NCI-H748 treated with DMSO at 0.1 percent for 48 hours (cell line): ENCODE measurements at places on chromosomes 7 and 10.

DNA sequence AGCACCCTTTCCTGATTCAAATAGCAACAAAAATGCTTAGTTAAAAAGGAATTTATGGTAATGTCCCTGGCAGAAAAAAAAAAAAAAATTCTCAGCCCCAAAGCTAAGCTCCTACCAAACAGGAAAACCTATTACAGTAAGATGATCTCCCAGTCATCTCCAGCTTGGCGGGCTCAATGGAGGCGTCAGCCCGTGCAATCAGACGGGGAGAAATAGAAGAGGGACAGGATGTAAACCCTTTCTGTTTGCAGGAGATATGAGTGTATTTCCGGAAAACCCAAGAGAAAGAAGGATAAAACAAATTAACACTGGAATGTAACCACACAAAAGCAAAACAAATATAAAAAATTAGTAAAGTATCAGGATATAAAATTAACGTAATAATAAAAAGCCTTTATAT lies 242.8 kb downstream of the TCERG1L start:
- DNase-seq, result no peak

DNA sequence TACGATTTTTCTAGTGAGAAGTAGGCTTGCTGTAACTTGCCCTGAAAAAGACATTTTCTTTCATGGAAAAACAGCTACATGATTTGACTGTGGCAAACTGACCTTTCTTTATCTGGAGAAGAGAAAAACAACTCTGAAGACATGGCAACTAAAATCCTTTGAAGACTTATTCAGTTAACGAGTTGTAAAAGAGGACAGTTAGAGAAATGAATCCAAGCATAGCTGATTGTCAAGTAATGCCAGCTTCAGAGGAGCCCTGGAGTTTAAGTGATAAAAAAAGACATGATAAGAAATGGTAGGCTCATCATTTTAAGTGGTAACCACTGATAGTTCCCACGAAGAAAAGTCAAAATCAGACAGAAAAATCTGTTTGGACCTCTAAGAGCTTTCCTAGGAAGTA lies 19.6 kb downstream of the TMEM229A start:
- DNase-seq, result no peak

DNA sequence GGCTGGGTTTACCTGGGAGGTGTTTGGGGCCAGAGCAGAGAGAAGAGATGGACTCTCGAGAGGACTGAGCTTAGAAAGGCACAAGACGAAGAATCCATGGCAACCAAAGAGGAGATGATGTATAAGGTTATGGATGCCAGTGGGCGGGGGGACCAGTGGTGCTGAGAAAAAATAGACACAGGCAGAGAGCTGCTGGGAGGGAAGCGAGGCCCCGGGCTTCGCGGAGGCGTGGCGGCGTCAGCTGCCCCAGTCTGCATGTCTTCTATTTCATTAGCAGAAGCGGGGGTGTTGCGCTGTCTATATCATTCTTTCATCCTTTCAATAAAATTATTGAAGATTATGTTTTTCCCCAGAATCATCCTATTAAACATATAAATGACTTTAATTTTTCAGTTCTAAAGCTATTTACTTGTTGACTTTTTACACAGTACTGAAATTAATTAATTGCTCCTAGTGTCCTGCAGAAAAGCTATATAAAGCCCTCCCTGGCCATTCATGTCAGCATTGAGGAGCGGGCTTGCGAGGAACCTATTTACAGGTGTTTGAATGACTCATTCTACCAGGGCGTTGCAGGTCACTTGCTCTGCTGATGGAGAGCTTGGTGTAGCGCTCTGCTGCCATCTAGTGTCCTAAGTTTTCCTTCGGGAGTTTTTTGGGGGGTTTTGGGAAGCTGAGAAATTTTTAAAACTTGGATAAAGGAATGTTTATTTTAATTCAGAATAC lies 42.9 kb upstream of the BHLHA15 start:
- DNase-seq, result peak; percentile 57

DNA sequence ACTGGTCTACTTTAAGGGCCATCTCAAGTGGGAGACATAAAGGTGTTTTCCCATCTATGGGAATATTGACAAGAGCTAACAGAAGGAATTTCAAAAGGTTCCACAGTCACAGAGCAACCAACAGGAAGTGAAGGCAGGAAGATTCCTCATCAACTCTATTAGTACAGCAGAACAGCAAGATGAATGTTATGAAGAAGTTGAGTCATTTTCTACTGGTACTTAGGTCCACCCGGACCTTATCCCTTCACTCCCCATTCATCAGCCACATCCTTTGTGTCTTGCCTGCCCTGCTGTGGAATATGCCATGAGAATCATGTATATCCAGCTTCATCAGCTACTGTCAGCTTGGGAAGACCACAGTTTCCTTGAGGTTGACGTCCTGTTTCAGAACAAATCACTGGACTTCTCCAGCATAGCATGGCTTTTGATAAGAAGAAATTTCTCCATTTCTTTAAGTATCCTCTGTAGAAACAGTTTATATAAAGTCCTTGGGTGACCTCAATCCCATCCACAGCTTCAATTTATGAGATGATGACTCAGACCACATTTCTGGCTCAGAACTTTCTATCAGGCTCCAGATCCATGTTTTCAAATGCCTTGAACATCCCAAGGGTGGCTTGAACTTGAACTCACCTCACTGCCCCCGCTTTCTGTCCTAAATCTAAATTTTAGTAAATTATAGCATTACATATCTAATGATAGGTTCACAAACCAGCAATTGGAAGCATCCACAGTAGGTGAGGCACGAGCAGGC lies 84.9 kb upstream of the AGK start:
- no peak for DNase-seq

DNA sequence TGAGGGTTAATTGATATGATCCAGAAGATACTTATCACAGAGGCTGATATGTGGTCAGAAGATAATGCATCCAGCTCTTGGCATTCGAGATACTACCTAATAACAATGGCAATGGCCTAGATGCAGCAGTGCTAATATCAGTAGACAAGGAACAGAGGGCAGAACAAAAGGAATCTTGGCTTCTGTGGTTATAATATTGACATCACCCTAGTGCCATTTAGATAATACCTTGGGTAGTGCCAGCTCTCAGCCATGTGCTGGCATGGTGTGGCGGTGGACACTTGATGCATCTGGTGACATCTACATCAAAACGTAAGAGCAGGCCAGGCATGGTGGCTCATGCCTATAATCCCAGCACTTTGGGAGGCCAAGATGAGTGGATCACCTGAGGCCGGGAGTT lies 101.8 kb downstream of the CALN1 start:
- no peak for DNase-seq

DNA sequence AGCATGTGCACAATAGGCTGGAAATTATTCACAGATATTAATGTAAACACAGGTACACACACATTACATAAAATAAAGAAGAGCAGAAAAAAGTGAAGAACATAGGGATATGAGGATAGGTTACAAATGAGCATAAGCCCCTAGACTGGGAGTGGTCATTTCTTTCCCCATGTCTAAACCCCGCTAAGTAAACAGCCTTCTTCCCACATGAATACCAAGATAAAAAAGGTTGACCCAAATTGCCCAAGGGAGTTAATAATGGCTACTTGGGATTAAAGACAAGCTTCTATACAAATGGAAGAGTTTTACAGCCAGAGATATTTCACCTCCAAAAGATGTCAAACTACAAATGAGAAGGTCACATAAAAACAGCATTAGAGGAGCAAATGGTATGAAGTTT lies 527.1 kb upstream of the CELF2 start:
- DNase-seq, result no peak

DNA sequence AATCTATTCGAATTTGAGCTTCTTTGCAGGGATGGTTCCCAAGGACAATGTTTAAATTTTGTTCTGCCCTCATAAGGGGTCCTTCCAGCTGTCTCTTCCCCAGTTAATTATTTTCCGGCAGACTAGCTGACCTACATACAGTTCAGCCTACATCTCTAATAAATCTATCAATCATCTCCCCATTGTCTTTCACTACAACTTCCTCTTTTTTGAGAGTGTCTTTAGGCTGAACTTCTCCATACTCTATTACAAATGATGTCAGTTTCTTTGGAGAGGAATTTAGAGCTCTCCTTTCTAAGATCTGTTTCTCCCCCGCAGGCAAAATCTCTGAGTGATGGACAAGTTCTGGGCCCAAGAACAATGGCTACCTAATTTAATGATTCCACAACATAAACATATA lies 122.2 kb downstream of the PCLO start:
- no peak for DNase-seq

DNA sequence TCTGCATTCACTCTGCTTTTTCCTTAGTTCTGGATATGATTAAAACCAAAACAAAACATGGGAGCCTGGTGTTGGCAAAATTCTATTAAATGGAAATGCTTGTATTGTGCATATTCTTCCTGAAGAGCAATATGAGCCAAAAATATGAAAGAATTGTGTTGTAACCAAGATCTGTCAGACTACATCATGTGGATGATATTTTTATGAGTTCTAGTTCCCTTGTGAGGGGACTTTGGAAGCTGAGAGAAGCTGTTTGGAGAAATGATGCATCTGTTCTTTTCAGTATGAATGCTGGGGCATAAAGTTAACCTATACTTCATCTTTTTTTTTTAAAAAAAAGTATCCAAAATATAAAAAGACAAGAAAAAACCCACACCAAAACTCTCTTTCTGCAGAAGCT lies 782.7 kb downstream of the ANKRD7 start:
- DNase-seq, result no peak

GRCh38 chr7:148218603-148219002 lies 372.0 kb upstream of the C7orf33 start:
- DNase-seq, result no peak

GRCh38 chr7:13829914-13830900 lies 159.3 kb downstream of the ETV1 start:
- peak; percentile 87 for DNase-seq

GRCh38 chr10:123140164-123140982 lies 4.6 kb downstream of the HMX3 start:
- no peak for DNase-seq

- DNase-seq, result no peak
Measured at GRCh38 chr10:73234695-73235094, 12.4 kb downstream of the DNAJC9 start.

GRCh38 chr7:86961686-86962085 lies 97.8 kb downstream of the ELAPOR2 start:
- DNase-seq, result no peak

DNA sequence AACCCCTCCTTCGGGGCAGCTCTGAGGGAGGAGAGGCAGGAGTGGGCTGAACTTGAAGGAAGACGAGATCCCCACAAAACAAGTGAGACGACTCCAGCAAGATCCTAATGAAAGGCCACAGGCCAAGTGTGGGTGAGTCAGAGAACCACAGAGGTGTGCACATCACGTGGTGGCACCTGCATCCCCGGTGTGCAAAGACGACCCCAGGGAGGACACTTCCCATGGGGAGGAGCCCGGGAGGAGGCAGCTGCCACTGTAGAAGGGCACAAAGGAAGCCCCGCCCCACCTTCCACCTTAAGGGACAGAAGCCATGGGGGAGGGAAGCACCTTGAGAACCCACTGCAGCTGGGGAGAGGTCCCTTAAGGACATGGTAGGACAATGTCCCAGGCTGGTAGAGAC lies 45.7 kb downstream of the ESYT2 start:
- DNase-seq, result no peak

DNA sequence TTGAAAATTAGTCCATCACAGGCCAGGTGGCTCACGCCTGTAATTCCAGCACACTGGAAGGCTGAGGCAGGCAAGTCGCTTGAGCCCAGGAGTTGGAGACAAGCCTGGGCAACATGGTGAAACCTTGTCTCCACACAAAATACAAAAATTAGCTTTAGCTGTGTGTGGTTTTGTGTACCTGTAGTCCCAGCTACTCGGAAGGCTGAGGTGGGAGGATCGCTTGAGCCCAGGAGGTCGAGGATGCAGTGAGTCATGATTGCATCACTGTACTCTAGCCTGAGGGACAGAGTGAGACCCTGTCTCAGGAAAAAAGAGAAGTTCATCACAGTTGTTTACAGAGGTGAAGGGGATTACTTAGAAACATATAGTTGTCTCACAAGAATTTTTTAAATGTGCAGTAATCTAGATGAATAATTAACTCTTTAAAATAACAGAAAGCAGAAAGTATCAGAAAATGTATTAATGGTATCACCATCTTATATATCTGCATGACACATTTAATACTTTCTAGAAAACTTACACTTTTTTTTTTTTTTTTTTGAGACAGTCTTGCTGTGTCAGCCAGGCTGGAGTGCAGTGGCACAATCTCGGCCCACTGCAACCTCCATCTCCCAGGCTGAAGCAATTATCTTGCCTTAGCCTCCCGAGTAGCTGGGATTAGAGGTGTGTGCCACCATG lies 8.9 kb downstream of the LCOR start:
- no peak for DNase-seq

- no peak for DNase-seq
Measured at GRCh38 chr7:114874170-114874569, 47.7 kb upstream of the MDFIC start.

- DNase-seq, result no peak
Measured at GRCh38 chr10:35415505-35415904, 79.2 kb downstream of the CCNY start.

DNA sequence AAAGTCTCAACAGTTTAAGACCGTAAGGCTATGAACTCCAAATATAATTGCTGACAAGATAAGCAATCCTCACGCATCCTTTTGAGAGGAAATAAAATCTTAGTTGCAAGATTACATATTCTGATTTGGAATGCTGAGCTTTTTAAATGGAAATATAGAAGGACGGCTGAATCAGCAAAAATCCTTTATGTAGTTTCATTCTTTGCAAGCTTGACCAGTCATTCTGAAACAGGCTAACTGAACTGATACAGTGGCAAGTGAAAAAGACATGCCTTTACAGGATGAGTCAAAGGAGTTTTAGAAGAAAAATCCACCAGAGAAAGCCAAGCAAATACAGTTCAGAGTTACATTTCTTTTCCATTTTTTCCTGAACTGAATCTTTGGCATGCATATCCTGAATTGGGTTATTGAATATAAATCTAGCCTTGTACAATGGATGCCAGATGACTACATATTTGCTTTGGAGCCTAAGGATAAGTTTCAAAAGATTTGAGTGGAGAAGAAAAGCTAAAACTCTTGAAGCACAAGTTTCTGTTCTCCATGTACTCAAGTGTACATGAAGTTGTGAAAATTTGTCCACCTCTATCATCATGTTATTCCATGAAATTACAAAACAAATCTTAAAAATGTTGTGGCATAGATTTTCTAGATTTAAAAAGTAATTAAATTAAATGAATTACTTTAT lies 4.4 kb downstream of the VIM start:
- DNase-seq, result no peak

DNA sequence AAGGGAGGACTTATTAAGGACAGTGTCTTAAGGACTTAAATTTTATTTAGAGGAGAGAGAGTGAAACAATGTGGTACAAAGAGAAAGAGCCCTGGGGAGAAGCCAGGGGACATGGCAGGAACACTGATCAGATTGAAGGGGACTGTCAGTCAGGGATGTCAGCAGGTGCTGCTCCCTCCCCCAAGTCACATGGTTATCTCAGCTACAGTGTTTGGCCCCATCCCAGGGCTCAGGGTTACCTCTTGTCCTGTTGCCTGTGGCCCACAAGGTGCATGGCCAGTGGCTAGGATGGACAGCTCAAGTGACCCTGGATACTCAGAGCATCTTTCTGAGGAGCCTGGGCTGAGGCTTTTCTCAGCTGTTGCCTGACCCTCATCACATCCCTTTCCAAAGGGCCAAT lies 325.9 kb upstream of the PODXL start:
- no peak for DNase-seq
